ENCODE measurements at places on chromosomes 6 and 20.

DNA sequence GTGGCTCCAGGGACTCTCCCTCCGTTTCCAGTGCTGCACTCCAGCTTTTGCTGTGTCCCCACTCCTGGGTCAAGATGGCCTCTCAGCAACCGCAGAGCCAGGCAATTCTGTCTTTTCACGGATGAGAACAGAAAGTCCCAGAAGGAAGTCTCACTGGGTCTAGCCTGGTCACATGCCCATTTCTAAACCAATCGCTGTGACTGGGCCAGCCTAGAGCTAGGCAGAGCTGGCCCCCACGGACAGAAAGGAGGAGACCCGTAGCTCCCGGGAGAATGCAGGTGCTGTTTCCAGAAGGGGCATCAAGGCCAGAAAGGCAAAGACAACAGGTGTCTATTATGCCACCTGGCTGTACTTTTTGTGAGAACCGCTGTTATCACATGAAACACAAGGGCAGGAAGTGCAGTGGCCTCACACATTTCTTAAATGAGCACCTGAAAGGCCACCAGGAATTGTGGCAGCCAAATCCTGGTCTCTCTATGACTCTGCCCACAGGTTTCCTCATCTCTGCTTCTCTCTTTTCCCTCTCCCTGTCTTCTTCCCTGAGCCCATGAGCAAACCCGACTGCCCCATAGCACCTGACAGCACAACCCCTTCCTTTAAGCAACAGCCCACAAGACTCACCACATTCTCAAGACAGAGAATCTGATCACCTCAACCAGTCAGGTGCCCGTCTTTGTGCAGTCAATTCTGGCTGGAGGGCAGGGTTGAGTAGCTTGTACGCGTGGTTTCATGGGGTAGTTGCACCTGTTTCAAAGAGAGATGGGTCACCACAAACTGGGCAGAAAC, 37.1 kb upstream of the B4GALT5 start:
- DNase-seq: no peak

- DNase-seq: no peak
These were observed 328.5 kb downstream of the BTBD9 start for GRCh38 chr6:38311201-38311600.

- no peak for DNase-seq
These were observed 93.7 kb downstream of the TCP11 start for GRCh38 chr6:35047265-35048011.

DNA sequence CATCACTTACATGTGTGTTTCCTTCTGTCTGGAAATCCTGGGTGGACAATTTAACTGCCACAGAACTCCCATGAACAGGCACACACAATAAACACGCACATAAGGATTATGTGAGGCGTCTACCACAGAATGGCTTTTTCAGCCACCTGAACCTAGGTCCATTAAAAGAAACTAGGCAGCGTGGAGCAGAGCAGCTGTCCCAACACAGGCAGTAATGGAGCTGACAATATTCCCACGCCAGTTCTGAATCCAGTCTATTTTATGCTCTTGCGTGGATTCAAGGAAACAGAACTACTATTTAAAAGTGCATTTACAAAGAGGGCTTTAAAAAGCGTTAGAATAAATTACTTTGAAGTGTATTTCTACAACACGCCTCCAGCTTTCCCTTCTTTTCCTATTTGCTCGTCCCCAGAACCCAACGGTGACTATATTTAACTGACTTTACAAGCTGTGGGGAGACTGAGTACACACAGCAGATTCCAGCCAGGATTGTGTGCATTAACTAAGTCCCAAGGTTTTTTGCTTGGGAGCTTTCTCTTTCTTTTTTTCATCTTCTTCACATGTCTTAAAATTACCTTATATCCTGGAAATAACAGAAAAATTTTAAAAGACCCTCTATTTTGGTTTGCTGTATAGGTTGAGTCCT, 95.9 kb downstream of the GMDS start:
- no peak for DNase-seq

DNA sequence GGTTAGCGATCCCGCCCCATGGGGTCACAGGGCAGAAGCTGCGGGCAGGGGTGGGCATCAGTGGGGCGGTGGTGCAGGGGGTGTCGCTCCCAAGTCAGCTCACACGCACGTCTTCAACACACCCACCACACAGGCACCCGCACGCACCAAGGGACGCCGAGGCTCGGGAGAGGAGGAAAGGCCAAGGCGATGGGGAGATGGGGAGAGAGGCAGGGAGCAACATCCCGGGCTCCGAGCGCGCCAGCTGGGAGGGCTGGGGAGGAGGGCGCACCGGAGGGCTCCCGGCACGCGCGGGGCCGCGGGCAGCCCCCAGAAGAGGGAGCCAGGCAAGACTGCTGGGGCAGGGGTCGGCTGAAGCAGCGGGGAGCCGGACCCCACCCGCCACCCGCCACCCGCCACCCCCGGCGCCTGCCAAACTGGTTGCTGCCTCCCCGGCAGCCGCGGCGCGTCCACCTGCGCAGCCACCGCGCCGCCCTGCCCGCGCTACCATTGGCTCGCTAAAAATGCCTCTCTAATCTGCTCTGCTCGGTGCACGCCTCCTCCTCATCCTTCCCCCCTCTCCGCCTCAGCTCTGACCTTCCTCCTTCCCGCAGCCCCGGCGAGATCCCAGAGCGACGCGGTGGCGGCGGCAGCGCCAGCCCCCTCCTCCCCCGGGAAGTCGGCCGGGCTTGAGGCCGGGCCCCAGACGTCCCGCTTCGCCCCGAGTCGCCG, at the start of gene PACSIN1:
TSS of gene PACSIN1 (plus strand) at position 546 of the 711 bp plus-strand sequence. CDS start 60,230 bp downstream, outside the sequence.
- peak; percentile 68 for DNase-seq

- DNase-seq: no peak
These were observed 435.0 kb downstream of the HAO1 start for GRCh38 chr20:7505152-7505834.

DNA sequence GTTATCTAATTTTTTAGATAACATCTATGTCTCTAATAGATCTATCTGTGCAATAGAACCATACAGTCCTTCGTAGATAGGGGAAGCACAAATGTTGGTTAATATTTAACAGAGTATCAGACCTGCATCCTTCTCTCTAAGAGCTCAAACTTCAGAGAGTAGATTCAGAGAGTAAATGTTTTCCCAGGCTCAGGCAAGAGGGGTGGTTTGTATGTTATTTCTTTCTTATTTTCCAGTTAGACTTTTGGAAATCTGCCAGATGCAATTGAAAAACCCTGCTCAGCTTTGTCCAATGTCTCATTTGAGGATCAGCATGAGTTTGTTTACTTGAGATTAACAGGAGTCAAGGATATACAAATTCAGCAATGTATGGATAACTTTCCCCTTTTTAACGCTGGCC, 361.9 kb downstream of the BCKDHB start:
- DNase-seq: peak; percentile 18

DNA sequence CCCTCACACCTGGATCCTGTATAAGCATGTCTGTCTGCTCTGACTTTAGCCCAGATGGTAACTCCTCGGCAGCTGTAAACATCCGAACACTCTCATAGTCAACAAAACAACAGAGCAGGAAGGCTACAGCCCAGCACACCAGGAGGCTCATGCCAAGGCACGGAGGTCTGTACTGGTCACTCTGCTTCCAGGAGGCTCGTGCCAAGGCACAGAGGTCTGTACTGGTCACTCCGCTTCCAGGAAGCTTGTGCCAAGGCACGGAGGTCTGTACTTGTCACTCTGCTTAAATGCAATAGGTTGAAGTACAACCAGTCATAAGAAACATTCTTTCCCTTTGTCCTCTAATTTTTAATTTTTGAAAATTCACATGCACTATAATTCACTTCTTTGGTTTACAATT, 190.1 kb upstream of the CDH4 start:
- DNase-seq: no peak

DNA sequence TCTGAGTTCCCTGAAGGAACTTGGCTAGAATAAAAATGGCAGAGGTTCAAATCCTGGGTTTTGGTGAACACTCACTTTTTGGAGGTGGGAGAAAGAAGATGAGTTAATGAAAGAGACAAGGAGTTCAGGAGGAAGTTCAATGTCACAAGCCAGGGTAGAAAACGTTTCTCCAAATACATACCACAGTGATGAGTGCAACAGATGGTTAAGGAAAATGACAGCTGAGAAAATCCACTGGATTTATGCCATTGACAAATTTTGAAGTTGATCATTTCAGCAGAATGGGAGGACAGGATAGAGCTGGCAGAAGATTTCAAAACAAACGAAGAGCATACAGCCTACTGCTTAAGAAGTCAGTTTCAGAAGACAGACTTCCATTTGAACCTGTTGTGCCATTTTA, 122.7 kb downstream of the GFRAL start:
- DNase-seq: no peak
